ENCODE measurements at places on chromosomes 1 and 21. TPM values are rescaled to one million over a fixed set of nuclear protein-coding genes. Genes with fewer than 3 reads are reported as not detected.

GRCh38 chr1:191690931-191691330, 467.3 kb upstream of the RGS18 start:
- no peak for DNase-seq

DNA sequence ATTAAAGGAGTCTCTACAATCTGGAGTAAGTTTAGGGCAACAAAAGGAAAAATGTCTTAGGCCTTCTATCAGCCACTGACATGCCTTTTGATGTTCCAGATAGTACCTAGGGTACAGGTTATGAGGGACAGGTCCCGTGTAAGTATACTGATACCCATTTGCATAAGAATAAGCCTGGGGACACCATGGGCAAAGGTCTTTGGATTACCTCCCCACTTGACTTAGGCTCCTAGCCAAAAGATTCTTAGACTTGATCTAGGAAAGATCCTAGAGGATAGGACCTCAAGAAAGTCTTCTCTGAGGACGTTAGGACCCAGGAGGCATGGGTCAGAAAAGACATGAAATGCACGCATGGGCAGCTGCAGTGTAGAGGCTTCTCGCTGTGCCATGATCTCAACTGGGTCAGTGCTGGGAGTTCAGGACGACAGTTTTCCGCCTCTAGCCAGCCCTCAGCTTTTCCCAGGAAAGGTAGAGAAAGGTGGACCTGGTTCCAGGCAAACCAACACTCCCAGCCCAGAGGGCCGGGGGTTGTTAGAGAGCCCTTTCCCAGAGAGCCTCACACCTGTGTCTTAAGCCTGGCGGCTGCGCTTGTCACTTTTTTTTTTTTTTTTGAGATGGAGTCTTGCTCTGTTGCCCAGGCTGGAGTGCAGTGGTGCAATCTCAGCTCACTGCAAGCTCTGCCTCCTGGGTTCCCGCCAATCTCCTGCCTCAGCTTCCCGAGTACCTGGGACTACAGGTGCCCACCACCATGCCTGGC, 26.6 kb downstream of the MSTO1 start:
- DNase-seq: no peak

Gene CSTB
- 7.7 TPM for total RNA-seq

Gene ECE1
- 43.6 TPM for total RNA-seq

DNA sequence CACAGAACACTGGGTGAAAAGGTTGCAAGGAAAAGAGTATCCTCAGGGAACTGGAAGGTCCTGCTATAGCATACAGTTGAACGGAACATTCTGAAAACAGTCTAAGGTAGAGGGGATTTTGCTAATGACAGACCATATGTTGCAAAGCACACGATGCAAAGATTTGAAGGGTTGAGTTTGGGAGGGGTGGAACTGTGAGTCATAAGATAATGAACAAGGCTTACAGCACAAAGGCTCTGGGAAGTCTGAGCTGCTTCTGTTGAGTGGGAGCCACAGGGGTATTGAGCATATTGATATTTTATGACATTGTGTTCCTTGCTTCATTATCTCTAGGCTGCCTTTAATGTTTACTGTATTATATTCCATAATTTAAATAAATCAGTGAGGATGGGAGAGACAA, 104.9 kb downstream of the PLPPR4 start:
- DNase-seq: no peak

- no peak for DNase-seq
These were observed 866 bp upstream of the SORT1 start for GRCh38 chr1:109398343-109399225.

Gene ADAM30
- 1.4 TPM for total RNA-seq

GRCh38 chr21:45578811-45579381, 36.7 kb upstream of the SLC19A1 start:
- DNase-seq: no peak

DNA sequence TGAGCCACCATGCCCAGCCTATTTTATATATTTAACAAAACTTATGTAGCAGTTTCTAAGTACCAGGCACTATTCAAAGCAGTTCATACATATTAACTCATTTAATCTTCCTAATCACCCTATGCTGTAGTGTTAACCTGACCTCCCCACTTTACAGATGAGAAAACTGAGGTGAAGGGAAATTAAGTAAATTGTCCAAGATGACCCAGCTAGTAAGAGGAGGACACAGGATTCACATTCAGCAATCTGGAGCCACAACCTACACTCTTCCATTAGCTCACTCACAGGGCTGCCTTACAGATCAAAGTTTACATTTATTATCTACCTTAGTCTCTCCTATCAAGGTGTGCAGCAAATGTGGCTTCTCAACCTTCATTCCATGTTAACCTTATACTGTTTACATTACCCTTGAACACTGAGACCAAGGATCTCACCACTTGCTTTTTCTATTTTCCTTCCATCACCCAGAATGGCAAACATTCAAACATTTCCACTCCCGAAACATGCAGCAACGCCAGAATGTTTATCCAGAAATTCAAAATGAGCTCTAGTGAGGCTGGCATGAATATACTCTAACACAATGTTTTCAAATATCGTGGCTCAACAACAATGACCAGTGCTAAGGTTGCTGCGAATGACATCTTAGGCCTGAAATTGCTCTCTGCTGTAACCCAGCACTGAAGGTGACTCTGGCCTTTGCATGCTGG, 24.5 kb downstream of the HIVEP3 start:
- DNase-seq: no peak

- no peak for DNase-seq
These were observed 1.2 kb downstream of the DMBX1 start for GRCh38 chr1:46490656-46491442.

Gene ST6GALNAC3
- total RNA-seq: 7.2 TPM

DNA sequence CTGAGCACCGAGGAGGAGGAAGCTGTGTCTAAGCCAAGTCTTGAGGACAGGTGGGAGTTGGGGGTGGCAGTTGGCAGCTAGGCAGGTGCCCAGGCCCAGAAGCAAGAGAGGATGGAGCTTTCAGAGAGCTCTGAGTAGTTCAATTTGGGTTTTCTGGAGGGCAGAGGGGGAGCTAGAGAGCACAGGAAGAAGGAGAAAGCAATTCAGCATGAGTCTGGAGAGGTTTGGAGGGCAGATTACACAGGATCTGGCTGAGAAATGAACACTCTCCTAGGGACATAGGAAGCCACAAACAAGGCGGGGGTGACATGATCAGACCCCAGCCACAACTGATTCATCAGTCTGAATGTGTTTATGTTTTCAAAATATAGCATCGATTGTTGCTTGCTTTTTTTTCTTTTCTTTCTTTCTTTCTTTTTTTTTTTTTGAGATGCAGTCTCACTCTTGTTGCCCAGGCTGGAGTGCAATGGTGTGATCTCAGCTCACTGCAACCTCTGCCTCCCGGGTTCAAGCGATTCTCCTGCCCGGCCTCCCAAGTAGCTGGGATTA, 23.8 kb downstream of the PTPRF start:
- DNase-seq: no peak

GRCh38 chr1:74523873-74524480, 11.6 kb upstream of the LRRC53 start:
- DNase-seq: no peak

- DNase-seq: no peak
These were observed 463.0 kb downstream of the DSCAM start for GRCh38 chr21:40383951-40384350.

DNA sequence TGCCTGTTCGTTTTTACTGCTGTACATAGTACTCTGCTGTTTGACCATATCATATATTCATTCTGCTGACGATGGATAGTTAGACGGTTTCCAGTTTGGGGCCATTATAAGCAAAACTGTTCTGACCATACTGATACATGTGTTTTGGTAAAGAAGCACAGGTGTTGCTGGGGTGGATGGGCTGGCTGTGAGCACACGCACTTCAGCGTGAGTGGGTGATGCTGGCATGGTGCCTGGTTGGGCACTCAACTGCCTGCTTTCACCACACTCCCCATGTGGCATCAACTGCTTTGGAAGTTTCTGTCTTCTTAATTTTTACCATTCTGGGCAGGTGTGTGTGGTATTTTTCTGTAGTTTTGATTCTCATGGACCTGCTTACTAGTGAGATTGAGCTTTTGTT, 37.3 kb downstream of the ADARB1 start:
- no peak for DNase-seq

Gene RNPEP
- 37.8 TPM for total RNA-seq

DNA sequence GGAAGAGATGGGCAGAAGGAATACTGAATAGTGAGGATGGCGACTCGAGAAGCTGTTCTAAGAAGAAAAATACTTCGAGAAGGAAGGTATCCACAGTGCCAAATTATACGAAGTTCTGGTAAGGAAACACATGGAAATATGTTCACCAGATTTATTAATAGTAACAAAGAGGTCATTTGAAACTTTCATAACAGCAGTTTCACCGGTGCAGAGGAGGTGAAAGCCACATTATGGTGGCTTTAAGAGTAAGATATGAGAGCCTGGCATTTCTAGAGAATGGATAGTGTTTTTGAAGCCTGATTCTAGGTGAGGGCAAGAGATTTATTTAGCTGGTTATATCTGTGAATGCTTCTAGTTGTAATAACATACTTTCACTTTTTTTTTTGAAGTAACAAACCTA, 56.2 kb downstream of the DPYD start:
- no peak for DNase-seq

Gene FNBP1L
- total RNA-seq: 33.5 TPM

DNA sequence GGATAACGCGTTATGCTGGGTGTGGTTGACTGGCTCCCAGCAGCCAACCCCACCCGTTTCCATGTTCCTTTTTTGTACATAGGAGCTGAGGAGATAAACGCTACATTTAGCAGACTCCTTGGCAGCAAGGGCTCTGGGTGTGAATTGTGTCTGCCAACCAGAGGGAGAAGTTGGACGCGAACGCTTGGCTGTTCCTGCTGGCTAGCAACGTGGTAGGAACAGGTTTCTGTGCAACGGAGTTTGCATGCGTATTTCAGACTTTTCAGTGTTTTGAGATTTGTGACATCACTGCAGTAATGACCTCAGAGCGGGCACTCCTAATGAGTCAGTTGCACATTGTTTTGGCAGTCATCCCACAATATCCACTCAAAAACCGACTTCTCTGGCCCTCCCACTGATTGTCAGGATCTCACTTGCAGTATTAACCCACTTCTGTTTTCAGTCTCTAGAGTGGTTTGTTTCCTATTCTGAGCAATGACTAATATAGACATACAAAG, 98.7 kb upstream of the RGS1 start:
- DNase-seq: peak; percentile 12

- peak; percentile 69 for DNase-seq
These were observed 136.1 kb upstream of the IRF2BP2 start for GRCh38 chr1:234745844-234746797.

GRCh38 chr1:62380181-62380580, 56.7 kb upstream of the USP1 start:
- DNase-seq: no peak

Gene OR2M5
- total RNA-seq: 3.6 TPM

DNA sequence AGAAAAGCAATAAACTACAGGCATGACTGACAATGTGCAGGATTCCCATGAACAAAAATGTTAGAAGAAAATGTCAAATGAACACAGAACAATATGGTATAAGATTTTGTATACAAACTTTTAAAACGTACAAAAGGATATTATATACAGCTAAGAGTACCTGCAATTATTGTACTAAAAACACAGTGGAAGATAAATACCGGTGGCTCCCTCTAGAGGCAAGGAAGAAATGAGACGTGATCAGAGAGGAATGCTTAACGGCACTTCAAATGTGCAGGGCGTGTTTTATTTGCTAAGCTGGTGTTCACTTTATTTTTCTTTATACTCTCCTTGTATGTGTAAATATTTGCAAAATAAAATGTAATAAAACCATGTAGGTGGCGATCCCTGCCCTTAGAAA, 191.8 kb upstream of the SAMSN1 start:
- peak; percentile 43 for DNase-seq

- peak; percentile 66 for DNase-seq
These were observed at the start of gene GPR161 for GRCh38 chr1:168136709-168137514. GPR161 (minus strand) TSS chr1:168136930; CDS start chr1:168104850, 32,080 bp downstream.

DNA sequence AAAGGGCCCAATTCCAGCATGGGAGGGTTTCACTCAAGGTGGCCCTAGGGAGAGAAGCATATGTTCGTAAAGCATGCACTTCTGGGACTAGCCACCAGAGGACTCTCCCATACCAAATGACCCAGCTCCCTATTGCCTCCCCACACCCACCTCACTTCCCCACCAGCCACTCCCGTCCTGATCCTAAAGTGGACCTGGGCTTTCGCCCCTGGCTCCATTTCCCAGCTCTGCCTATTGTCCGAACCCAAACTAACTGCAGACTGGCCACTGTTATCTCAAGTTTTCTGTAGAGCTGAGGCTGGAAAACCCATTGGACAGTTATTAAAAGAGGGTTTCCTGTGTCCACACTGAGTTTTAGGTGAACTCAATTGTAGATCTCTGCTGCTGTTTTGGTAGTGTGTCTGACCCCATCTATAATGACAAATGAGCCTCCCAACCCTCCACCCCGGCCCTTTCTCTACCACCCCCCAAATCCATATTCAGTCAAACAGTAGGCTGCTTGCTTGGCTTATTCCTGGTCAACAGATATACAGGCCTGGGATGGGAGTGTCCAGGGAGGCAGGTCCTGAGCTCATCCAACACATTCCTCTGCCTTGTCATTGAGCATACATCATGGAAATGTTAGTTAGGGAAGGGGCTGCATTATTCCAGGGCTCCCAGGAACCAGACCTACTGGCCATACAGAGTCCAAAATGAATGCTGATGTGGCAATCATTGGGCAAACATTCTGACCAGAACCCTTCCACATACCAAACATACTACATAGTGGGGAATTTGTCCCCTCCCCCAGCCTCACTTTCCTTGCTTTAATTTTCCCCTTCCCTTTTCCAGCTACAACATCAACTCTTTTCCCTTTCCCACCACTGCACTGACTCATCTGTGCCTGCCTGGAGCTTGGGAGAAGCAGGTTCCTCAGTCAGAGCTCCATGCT, 59.2 kb downstream of the ABCA4 start:
- peak; percentile 71 for DNase-seq

DNA sequence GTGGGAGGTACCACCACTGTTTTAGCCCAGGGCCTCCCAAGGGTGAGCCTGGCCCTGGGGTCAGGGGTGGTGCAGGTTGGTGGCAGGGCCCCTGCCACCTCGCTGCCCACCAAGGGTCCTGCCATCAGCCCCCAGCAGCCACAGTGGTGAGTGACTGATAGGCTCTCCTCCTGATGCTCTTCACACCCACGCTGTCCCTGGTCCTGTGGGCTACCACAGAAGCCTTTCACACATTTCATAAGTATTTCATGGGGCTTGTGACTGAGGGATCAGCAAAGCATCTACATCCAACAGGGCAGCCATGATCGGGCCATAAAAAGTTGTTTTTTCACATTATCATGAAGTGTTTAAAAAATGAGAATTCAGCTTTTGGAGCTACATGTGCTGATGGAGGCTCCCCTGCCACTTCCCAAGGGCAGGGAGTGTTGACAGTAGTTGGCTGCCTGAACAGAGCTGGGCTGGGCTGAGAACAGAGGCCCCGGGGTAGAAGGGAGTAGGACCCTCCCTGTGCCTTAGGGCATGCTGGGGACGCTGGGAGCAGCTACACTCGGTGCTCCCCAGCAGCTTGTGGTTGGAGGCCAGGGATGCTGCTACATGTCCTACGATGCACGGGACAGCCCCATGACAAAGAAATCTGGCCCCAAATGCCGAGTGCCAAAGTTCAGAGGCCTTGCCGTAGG, 73.1 kb upstream of the TMEM51 start:
- no peak for DNase-seq

DNA sequence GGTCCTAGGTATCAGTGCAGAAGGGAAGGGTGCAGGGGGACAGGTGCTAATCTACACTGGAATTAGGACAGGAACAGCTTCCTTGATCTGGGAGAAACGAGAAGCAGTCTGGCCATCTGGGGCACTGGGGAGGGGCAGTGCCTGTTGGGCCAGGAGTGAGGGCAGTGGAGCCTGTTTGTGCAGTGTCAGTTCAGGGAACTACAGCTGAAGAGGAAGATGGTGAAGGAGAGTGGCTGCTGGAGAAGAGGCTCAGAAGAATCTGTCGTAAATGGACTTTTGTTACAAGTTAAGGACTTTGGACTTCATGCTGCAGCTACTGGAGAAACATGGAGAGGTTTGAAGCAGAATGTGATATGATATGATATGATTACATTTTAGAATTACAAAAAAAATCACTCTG, 3.2 kb upstream of the TNFSF4 start:
- DNase-seq: no peak

All from umbilical cord (tissue), 2 donors.